GM23248 (cell line): ENCODE measurements at places on chromosomes 5 and 9.

DNA sequence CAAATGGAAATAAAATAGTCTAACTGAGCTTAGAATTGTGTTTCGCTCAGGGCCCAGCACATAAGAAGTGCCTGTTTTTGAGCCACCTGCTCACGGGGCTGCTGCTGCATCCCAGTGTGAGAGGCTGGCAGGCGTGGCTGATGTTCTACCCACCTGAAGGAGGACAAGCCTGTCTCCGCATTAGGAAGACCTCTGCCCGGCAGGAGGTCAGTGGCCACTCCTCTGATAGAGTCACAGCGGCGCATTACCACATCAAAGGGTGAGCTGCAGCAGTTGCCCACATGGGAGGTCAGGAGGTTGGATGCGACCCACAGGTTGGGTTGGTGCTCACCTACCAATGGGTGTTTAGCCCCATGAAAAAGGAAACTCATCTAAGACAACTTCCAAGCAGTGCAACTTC is 3.7 kb upstream of the SLC6A7 start:
- no peak for DNase-seq

GRCh38 chr5:23884405-23885031 is 377.1 kb downstream of the PRDM9 start:
- no peak for DNase-seq

DNA sequence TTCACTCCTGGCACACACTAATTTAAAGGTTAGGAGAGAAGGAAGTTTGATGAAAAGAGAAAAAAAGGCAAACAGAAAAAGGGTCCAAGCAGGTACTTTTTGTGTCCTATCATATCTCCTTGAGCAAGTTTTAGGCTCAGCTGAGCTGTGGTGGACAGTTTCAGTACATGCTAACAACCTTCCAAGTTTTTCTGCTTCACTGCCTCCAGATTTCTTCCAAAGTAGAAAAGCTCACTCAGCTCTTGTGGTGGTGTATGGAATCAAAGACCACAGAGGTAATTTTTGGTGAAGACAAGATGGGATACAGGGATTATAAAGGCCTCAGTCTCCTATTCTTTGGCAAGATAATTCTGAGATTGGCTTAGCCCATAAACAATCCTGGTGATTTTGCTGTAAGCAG is 921.8 kb downstream of the NR2F1-AS1 start:
- DNase-seq: no peak

DNA sequence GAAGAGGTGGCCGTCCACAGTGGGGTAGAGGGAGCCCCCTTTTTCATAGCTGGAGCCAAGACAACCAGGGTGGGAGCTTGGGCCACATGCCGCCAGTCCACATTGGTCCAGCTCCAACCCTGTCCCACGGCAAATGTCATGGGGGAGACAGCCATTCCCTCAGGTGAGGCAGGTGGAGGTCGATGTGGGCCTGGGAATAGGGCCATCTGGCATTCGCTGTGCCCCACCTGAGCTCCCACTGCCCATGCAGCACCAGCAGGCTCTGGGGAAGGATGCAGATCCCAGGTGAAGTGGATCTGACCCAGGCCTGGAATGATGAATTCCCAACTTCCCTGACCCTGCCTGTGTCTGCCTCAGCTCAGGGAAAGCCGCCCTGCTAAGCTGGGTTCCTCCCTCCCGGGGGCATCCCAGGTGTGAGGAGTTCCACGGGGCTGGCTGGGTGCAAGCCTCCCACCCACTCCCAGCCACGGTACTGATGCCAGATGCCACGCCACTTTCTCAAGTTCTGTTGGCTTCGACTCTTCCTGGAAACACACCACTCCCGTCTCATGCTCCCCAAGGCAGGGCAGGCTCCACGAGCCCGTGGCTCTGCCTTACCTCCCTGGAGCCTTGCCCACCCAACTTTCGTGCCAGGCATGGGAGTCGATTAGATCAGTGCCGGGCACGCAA is 25.2 kb upstream of the FCN2 start:
- DNase-seq: no peak

DNA sequence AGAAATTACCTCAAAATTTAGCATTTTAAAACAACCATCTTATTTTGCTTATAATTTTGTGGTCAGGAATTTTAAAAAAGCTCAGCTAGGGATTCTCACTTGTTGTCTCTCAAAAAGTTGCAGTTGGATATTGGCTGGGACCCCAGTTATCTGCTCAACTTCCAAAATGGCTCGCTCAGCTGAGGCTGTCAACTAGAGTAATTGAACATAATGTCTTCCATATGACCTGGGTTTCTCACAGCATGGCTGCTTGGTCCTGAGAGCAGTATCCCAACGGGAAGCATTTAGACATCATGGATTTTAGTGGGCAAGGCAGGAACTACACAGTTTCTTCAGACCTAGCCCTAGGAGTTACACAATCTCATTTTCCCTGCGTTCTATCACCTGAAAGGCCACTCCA is 63.6 kb upstream of the SPEF2 start:
- no peak for DNase-seq

DNA sequence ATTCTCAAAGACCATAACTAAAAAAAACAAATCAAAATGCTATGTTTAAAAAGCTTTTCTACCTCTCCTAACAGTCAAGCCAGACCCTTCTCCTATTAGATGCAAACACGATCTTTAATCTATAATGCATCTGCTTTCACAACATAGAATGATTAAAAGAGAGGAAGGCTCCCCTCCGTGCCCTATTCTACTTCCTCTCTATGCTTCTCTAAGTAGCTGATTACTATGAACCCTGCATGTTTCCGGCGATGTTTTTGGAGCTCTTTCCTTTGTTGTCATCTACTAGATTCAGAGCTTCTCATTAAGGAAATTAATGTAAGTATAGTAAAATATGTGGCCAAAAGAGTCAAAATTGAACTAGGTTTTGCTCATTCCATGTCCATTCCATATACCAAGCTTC is 29.2 kb upstream of the CEP120 start:
- DNase-seq: no peak

- DNase-seq: no peak
Measured at GRCh38 chr9:36679710-36680109, 107.0 kb downstream of the MELK start.

DNA sequence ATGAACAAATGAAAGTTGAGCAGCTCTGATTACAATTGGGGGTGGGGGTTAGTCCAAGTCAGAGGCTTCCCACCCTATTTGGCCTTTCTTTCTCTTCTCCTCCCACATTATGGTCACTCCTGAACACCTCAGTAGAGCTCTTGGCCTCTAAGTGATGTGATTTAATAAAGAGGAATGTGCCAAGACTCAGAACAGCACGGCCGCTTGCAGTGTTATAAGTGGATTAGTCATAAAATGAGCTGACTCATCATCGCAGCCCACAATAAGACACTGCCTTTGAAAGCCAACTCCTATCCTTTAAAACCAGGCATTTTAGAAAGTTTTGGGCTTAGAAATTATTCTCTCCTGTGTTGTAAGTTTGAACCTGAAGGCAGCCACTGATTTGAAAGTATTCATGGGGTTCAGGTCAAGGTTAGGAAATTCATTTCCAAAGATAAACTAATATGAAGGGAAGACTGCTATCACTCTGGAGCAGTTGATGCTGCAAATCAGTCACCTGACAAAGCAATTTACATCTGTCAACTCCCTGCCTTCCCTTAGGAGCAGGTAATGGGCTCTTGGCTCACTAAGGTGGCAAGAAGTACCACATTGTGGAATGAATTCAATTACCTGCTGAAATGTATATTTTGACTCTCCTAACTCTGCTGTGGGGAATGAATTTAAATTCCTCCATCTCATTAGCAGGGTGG is 283.6 kb upstream of the NMUR2 start:
- DNase-seq: peak; percentile 93

- no peak for DNase-seq
Measured at GRCh38 chr5:30392897-30393296, 800.6 kb upstream of the CDH6 start.

DNA sequence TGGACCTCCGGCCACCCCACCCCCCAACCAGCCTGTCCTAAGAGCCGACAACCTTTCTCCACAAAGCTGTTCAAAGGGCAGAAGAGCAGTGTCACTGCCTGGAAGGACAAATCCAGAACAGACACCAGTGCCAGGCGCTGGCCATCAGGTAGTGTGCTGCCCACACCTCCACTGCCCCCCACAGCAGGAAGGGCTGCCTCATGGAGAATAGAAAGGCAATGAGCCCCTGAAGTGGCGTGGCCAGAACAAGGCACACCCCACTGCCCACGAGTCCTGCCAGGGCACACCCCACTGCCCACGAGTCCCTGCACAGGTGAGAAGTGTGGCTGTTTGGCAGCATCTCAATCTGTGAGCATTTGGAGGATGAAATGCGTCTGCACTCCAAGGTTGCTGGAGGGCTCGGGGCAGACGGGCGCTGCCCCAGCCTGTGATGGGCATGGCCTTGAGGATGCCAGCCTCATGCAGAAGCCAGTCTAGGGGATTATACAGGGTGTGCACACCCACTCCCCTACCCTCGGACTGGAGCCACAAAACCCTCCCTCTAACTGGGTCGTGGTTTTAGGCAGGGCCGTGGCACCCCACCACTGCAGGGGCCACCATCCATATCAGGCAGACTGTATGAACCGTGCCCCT is 2.3 kb upstream of the SLC9A3 start:
- no peak for DNase-seq

DNA sequence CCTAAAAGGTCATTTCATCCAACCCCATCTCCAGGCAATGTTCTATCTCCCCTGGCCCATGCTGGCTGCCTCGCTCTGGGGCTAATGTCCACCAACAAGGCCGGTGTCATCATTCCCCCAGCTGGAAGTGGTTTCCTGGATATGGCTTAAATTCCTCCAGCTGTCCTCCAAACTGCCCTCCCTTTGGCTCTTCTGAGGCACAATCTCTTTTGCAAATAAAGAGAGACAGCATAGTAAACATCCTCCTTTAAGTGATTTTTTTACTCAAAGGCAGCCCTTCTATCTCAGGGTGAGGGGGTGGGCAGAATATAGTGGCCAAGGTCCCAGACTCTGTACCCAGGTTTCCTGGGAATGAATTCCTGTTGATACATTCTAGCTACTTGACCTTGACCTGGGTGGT is 117.4 kb upstream of the PANK3 start:
- no peak for DNase-seq

GRCh38 chr5:158725297-158725851 is 374.3 kb downstream of the EBF1 start:
- DNase-seq: peak; percentile 21

GRCh38 chr5:150653762-150654556 is 7.1 kb upstream of the MYOZ3 start:
- peak; percentile 24 for DNase-seq

DNA sequence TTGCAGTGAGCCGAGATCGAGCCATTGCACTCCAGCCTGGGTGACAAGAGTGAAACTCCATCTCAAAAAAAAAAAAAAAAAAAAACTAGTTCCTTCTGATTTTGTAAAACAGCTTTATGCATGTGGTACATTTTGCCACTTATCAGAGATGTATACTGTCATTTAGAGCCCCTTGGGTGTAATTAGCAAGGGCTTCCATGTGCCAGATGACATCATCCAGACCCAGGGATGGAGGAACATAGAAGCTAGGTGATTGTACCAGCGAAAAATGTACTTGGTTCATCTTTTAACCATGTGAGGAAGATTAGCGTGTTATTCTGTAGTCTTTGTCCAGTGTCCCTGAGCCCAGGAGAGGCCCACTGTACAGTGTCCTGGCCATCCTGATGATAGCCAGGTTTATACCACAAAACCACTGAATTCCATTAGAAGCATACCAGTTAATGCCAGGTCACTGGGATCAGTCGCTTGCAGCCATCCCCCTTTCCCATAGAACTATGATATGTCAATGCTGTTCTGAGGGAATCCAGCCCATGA is 239.3 kb upstream of the SGCD start:
- DNase-seq: peak; percentile 1

GRCh38 chr5:41445937-41446563 is 64.4 kb downstream of the PLCXD3 start:
- DNase-seq: peak; percentile 74

- peak; percentile 77 for DNase-seq
Measured at GRCh38 chr5:68067976-68068603, 147.5 kb upstream of the PIK3R1 start.

GRCh38 chr5:81898403-81898802 is 73.4 kb upstream of the ATG10 start:
- no peak for DNase-seq

- no peak for DNase-seq
Measured at GRCh38 chr5:154487541-154487940, 9.5 kb upstream of the HAND1 start.

- DNase-seq: peak; percentile 77
Measured at GRCh38 chr5:59810041-59810440, 83.5 kb downstream of the PDE4D start.

DNA sequence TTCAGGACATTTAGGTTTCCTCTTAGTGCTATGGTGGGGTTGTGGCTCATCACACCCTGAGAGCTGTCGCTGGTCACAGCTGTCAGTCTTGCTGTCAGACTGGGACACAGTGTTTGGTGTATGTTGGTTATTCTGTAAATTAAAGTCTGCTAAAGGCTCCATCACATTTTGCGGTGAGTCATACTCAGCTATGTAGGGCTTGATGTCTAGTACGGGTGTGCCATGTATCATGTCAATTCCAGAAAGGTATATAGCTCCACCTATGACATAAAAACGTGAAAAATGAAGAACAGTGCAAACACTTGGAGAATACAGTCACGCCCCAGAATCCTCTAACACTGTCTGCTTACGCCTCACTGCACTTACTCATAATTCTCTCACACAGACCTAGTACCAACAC is 11.9 kb downstream of the TRMO start:
- DNase-seq: no peak

GRCh38 chr5:72387985-72388384 is 67.8 kb downstream of the PTCD2 start:
- DNase-seq: peak; percentile 88

DNA sequence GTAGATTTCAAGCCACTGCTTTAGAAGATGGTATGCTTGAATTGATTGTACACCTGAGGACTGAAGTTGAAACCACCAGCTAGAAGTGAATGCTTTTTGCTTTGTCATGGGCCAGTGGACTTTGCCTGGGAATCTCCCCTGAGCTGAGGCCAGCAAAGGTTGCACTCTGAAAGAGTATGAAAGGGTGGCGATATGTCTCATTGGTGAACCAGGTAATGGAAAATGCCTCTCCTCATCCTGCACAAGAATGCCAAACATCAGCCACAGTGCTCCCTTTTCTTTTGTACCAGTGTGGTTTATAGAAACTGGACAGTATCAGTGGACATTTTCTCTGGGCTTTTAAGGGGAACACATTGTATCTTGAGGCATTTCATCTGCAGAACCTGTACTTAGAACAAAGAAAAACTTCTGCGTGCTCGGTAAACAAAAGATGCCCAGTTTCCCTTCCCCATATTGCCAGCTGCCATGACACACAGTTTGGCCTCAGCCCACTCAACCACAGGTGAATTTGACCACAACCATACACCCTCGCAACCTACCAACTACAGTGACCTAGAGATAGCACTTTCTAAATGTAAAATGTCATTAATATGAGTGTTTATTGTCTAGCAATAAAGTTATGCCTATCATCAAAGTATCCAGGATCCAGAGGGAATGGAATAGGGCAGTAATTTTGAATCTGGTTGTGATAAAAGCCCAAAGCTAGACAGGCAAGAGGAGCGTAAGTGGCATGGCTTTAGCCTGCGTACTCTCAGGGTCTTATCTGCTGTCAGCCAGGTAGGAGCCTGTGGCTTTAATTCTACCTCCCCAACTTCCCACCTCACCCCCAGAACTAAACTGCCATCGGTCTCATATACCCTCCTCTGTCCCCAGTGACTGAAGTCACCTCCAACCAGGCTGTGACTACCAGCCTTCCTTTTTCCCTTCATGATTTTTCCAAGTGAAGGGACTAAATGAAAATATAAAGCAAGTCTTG is 79.5 kb upstream of the LHFPL2 start:
- DNase-seq: no peak

GRCh38 chr5:75463726-75464125 is 47.7 kb downstream of the CERT1 start:
- no peak for DNase-seq
